ENCODE measurements at places on chromosomes 4 and X. TPM values are rescaled to one million over a fixed set of nuclear protein-coding genes. Genes with fewer than 3 reads are reported as not detected.

RAB41 gene
- not detected for total RNA-seq

PYURF gene
- total RNA-seq, result 67.0 TPM

GABRQ gene
- 0.26 TPM for total RNA-seq

GABRG1 gene
- total RNA-seq, result not detected

DRP2 gene
- 2.1 TPM for total RNA-seq

DNA sequence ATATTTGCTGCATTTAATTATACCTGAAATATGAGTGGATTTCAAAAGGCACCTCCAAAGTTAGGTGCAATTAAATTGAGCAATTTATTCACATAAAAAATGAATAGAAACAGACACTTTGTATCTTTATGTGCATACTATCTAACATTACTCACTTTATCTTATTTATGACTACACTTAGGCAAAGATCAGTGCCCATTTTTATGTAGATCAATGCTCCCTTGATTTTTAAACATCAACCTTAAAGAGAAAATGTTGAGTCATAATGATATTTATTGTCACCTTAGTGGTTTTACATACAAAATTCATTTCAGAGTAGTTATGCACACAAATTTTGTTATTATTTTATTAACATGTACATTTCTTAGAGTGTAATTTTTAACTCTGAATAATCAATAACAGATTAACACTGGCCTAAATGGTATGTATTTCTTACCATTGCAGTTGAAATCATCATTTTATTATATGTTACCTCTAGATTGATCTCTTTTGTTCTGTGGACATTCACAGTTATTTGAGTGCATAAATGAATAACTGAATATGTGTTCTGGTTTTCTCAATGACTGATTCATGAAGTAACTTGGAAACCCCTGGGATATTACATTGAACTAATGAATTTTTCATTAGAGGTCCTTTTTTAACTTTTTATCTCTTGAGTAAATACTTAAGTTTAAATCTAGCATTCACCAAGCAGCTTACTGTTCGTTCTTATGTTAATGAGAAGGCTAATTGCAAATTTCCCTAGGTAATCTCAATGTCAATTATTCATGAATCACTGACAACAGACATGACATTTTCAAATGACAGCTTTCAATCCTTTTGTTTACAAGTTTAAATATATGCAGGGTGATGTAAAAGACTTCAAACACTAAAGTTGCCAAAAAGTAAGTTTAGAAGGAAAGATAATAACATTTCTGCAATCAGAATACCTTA is 1182.0 kb upstream of the PABPC4L start:
- DNase-seq, result no peak

DNA sequence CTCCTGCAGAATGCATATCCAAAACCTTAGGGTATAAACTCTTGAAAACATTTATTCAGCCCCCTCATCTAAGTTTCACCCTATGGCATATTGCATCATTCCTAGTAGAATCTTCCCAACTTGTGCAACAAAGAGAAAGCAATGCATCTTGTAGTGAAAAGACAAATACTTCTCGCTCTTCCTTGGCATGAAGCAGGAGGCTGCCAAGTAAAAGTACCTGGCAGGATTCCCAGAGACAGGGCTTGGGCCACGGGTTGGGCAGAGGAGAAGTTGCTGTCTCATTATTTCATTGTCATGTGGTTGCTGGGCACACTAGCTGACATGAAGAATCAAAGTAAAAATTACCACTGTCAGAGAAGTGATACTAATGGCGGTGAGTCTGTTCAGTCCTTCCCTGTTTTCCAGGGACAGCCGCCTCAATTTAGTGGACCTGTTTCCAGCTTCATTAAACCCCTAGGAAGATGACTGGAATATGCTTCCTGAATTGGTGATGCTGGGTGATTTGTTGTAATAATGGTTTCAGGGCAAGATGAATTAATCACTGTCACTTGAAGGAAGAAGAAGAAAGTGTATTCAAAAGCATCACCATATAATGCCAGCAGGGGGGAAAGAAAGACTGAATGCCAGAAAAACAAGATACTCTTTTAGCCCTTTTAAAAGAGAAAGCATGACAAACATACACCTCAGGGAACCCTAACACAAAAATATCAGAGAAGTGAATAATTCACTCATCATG is 380.5 kb upstream of the IGFBP7 start:
- DNase-seq, result no peak

GRCh38 chrX:134552351-134552750 is 92.4 kb downstream of the HPRT1 start:
- no peak for DNase-seq

DNA sequence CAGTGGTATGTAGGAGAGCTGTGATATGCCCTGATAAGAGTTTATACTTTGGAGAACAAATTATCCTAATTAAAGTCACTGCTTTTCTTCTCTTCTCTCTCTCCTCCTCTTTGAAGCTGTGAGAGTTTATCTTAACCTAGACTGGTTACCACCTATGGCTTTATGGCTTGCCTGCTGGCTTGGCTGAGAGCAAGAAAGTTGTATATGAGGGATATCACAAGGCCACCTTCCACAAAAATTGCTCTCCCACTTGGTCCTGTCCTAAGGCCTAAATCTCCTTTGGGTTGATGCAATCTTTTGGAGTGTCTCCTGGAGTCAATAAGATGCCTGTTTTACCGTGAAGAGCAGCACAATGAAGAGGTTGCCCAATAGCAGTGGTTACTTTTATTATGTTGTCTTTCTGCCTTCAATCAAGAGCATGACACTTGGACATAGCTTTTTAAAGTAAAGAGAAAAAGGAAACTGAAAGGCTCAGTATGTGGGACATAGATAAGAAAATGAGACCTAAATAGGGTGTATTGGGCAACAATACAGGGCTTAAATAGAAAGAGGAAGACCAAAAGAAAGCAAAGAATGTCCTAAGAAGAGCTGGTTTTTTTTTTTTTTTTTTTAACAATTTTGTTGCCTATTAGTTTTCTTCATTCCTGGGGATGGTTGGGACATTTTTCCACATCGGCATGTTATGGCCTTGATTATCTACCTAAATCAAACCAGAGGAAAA is 9.2 kb downstream of the GUCY1A1 start:
- DNase-seq, result no peak

DNA sequence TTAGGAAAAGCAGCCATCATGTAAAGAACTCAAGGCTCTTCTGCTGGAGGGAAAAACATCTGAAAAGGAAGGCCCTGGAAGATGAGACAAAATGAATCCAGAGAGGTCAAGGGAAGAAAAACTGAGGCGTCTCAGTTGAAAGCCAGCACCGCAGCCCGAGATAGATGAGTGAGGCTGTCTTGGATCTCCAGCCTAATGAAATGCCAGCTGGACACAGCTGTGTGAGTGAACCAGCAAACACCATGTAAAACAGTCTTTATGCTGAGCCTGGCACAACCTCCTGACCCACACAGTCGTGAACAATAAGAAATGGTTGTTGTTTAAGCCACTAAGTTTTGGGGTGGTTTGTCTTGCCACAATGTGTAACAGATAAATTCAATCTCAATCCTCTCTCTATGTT is 48.6 kb upstream of the RASL11B start:
- no peak for DNase-seq

- DNase-seq, result no peak
These were observed 146.2 kb upstream of the TLL1 start for GRCh38 chr4:165726831-165727230.

- no peak for DNase-seq
These were observed 3.2 kb downstream of the RASL11B start for GRCh38 chr4:52865300-52865699.

GRCh38 chrX:109709129-109709631 is 23.9 kb downstream of the ACSL4 start:
- no peak for DNase-seq

- no peak for DNase-seq
These were observed 16.0 kb upstream of the UVSSA start for GRCh38 chr4:1330761-1331590.

DNA sequence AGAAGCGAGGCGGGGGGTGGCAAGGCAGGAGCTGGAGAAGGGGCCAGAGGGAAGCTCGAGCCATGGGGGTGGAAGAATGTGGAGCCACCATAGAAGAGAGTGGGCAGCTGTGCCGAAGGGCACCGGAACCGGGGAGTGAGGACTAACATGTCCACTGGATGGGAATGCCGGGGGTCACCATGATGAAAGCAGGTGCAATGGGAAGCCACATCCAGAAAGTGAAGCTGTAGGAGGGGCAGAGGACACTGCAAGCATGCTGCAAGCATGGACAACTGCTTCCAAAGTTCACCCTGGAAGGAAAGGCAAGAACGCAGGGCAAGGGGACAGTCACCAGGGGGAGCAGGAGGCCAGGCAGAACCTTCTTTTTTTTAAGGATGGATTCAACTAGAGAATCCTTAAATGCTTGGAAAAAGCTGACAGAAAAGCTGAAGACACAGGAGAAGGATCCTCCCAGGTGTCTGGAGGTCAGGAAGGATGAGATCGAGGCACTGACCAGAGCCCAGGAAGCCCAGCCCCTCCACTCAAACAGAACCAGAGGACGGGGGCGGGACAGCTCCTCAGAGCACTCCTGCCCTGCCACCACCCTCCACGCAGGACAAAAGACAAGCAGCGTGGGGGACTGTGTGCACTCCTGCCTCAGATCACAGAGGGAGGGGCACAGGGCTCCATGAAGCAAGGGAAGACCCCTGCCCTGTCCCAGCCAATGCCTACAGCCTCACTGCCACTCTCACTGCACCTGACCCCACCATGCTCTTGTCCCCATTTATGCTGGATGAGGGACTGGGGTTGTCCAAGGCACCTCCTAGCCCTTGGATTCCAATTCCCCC is 169.2 kb downstream of the AFAP1 start:
- no peak for DNase-seq

DNA sequence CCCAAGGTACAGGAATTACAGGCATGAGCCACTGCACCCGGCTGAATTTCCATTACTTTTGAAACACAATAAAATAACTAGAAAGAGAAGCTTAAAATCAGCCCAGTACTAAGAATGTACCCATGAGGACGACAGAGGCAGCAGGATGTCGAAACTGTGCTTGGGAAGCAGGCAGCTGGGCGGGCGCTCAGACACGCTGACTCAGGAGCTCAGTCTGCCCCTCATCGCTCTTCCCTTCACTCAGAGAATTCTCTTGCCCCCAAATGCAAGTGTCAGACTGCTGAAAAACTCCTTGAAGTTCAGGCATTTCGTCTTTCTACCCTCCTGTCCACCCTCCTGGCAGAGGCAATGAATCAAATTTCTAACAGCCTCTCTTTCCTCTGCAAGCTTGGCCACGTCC is 41.0 kb upstream of the CDKN2AIP start:
- no peak for DNase-seq

DNA sequence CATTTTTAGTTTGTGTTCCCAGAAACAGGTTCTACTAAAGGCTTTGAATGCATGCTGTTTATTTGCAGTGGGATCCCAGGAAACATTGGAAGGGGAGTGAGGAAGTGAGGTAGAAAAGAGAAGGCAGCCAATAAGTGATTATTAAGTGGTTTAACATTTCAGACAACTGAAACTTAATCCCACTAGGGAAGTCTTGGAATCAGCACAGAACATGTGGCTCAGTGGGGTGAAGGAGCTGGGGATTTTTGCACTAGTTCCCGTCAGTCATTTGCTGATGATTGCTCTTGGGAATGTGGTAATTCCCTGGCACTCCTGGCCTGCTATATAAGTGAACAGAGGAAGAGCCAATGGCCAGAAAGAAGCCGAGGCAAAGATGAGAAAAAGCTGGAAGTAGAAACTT is 1053.0 kb upstream of the IGFBP7 start:
- DNase-seq, result no peak

- no peak for DNase-seq
These were observed 223.4 kb upstream of the RPL34 start for GRCh38 chr4:108396900-108397497.

DNA sequence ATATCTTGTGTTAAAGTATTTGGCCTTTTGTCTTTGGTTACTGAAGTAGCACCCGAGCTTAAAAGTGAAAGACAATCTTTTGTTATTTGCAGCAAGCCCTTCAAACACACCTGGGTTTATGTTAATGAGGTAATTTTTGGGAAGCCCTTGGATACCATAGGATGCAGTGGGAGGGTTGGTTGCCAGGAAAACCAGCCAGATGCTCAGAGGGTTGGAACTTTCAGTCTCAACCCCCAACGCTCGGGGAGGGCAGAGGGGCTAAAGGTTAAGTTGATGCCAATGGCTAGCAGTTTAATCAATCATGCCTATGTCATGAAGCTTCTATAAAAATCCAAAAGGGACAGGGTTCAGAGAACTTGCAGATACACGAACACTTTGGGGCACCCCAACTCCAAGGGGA is 17.2 kb upstream of the GPR173 start:
- no peak for DNase-seq

DNA sequence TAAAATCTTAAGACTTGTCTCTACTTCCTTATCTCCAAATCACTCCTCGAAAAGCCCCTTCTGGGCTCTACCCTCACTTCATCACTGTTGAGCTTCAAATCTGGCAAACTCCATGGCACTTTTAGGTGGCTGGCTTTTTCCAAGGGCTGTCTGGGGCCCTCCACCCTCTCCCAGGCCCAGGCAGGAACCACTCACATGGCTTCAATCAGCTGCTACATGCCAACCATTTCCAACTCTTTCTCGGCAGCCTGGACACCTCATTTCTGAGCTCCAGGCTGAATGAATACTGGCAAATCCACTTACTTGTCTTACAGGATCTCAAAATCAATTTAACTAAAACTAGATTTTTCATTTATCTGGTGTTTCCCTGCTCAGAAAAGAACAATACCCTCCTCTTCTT is 22.0 kb downstream of the USP46 start:
- DNase-seq, result no peak
